Stimulated activated CD4-positive, alpha-beta T cell treated with anti-CD3 and anti-CD28 coated beads, TNF-alpha, amount 100 ng/mL, for 48 hours (primary cell): ENCODE measurements at places on chromosomes 7 and 10.

DNA sequence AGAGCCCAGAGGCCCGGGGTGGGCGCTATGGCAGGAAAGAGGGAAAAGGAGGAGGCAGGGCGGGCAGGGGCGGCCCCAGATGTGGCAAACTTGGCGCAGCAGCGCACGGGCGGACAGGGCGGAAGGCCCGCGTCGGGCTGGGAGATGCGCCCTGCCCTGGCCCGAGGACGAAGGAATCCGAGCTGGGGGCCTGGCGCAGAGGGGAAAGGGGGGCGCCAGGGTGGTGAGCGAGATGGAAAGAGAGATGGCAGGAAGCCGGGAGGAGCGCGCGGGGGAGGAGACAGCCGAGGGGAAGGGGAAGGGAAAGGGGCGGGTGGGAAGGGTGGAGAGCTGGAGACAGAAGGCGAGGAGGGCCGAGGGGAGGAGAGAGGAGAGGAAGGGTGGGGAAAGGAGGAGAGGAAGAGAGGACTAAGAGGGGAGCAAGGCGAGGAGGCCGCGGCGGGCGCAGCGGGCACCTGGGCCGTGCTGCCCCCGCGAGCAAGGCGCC lies at the start of gene MARVELD1:
TSS of gene MARVELD1 (plus strand) at position 392 of the 487 bp plus-strand sequence. CDS start 147 bp downstream, outside the sequence.
- DNase-seq, result no peak

DNA sequence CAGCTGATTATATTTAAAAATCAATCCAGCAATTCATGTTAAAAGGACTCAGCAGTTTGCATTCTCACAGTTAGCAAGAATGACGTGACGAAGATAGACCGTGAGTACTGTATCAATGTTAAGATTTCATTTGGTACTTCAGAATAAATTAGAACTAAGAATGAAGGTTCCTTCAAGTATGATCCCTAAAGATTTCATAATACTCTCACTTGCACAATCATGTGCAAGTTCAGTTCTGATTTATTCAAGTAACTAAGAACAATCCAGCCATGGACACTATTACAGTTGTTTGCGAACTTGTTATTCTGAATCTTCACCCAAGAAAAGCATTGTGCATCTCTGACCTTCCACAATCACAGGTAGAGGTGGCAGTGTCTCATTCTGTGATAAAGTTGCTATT lies 7.7 kb downstream of the RHEB start:
- no peak for DNase-seq

- DNase-seq, result no peak
Observed at GRCh38 chr7:15682751-15683245, 3.7 kb downstream of the MEOX2 start.

- no peak for DNase-seq
Observed at GRCh38 chr10:51656503-51656902, 42.9 kb downstream of the CSTF2T start.

DNA sequence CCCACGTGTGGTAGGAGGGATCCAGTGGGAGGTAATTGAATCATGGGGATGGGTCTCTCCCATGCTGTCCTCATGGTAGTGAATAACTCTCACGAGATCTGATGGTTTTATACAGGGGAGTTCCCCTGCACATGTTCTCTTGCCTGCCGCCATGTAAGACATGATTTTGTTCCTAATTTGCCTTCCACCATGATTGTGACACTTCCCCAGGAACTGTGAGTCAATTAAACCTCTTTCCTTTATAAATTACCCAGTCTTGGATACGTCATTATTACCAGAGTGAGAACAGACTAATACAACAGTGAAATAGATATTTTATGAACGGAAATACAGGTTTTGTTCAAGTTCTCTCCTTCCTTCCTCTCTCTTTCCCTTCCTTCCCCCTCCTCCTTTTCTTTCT lies 15.8 kb downstream of the CALD1 start:
- no peak for DNase-seq

- DNase-seq, result no peak
Observed at GRCh38 chr7:104048055-104048454, 58.6 kb upstream of the RELN start.

- no peak for DNase-seq
Observed at GRCh38 chr7:424961-425793, 94.5 kb downstream of the PDGFA start.

GRCh38 chr10:87790185-87790584 lies 27.8 kb downstream of the ATAD1 start:
- DNase-seq, result no peak

- DNase-seq, result no peak
Observed at GRCh38 chr7:135277161-135277560, 43.5 kb downstream of the STRA8 start.

DNA sequence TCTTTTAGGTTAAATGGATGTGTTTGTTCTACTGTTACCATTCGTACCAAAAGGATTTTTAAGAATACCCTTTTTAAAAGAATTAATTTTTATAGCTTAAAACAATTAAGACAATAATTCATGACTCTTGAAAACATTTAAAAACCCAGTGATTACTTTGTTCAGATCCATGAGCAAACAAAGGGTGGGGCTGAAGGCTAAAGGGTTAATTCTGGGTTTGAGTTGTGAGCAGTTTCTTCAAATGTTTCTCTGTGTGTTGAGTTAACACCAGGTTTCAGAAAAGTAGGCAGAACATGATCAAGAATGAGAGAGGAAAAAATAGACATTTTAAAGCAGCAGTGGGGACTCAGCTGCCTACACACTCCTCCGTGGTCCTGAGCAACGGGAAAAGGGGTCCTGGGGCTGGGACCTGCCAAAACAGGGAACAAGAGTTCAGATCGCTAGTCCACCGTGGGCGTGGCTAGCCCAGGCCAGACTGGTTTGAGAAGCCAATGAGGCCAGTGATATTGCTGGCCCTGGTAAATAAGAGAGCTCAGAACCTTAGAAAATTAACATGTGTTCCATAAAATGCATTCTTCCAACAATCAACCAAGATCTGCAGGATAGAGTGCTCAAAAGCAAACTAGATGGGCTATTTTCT lies 14.9 kb upstream of the EZH2 start:
- DNase-seq, result no peak

- DNase-seq, result no peak
Observed at GRCh38 chr10:34875061-34875460, 60.0 kb upstream of the PARD3 start.

DNA sequence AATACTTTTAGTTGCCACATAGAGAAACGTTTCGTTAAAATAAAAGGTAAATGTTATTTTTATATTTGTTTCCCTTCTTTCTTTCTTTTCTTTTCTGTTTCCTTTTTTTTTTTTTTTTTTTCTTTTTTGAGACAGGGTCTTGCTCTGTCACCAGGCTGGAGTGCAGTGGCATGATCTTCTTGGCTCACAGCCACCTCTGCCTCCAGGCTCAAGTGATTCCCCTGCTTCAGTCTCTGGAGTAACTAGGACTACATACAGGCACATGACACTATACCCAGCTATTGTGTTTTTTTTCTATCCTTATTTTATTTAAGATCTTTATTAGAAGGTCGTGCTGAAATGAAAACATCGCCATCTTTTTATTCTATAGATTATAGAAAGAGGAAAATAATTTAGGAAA lies 661.8 kb upstream of the MBL2 start:
- no peak for DNase-seq

DNA sequence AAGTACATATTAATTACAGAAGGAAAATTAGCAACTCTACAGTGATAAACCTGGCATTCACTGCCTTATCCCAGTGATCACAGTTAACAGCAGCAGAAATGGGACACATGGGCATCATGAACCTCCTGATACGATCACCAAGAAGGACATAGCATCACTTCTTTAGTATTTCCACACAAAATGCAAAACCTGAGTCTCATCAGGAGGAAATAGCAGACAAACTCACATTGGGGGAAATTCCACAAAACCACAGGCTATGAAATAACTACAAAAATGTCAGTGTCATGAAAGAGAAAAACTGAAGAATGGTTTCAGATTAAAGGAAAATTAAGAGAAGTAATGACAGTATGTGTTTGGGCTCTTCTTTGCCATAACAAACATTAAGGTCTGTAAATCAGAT lies 12.0 kb upstream of the PURB start:
- no peak for DNase-seq

DNA sequence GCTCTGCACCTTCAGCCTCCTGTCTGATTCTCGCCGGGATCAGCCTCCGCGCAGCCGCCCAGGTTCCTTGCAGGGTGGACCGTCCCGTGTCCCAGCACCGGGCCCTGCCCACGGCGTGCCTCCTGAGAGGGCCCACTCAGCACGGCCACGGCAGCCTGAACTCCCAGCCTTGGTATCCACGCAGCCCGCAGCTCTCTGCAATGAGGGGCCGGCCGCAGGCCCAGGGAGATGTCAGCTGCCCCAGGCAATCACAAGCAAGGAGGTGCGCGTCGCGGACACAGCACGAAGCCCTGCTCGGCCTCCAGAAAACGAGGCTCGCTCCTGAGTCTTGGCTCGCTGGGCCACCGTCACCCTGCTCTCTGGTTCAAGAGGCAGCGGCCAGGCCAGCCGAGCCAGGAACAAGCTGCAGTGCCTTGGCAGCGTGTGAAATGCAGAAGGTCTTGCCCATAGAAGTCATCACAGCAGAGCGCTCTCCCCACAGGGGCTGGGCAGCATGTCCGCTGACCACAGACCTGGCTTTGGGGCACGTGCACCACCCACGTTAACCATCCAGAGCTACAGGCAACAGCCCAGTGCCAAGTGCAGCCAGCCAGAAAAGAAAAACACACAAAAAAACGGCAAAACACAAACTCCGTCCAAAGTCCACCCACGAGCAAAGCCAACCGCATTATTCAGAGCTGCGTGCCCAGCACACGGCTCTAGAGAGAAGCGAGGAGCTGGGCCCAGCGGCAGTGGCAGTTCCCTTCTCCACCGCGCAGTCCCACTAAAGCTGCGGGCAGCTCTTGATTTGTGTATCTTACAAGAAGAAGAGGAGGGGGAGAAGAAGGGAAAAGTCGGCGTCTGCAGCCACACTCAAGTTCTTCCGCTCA lies 13.9 kb downstream of the GPER1 start:
- no peak for DNase-seq

DNA sequence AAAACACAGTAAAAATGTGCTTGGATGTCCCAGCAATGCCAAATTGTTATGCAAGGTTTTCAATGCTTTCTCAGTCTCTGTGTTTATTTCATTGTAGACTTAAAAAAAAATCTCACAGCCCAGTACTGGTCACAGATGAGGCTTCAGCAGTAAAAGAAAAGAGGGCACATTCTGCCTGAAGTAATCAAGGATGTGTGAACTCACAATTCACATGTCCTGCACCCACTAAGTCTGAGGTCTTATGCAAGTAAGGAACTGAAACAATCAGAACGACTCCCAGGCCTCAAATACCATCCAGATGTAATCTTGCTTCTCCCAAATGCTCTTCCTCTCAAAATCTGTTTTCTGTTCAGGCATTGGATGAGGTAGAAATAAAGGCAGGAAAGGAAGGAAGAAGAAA lies 33.7 kb downstream of the ADRB1 start:
- no peak for DNase-seq

- DNase-seq, result no peak
Observed at GRCh38 chr7:125085084-125085483, 155.5 kb upstream of the POT1 start.

GRCh38 chr10:72746426-72747363 lies 54.8 kb downstream of the MCU start:
- no peak for DNase-seq

- no peak for DNase-seq
Observed at GRCh38 chr7:24836084-24836483, 78.8 kb upstream of the GSDME start.

DNA sequence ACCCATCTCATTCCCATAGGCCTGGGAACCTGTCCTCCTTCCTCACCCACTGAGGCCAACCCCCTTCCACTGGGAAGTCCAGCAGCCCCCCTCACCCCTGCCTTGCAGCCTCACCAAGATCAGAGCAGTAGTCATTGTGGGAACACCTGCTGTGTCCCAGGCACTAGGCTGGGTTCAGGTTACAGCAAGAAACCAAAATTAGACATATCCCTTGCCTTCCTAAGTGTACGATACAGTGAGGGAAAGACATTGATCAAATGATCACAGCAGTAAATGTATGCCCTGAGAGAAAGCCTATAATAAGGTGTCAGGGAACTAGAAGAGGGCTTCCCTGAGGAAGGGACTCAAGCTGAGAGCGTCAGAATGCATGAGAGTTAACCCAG lies 17.0 kb upstream of the C10orf105 start:
- no peak for DNase-seq

DNA sequence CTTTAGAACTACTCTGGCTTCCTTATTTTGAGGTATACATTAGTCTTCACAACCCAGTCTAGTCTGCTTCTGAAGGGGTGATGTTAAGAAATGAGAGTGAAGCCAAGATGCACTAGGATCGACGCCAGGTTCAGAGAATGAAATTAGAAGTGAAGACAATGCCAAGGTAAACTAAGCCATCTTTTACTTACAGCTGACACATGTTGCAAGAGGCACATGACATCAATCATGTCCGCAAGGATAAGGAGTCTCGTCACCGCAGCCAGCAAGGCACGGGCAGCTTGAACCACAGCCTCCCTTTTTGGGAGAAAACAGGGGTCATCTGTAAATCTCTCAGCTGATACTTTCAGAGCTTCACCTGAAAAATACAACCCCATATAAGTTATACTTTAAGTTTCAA lies 156.7 kb downstream of the CTNNA3 start:
- DNase-seq, result no peak

DNA sequence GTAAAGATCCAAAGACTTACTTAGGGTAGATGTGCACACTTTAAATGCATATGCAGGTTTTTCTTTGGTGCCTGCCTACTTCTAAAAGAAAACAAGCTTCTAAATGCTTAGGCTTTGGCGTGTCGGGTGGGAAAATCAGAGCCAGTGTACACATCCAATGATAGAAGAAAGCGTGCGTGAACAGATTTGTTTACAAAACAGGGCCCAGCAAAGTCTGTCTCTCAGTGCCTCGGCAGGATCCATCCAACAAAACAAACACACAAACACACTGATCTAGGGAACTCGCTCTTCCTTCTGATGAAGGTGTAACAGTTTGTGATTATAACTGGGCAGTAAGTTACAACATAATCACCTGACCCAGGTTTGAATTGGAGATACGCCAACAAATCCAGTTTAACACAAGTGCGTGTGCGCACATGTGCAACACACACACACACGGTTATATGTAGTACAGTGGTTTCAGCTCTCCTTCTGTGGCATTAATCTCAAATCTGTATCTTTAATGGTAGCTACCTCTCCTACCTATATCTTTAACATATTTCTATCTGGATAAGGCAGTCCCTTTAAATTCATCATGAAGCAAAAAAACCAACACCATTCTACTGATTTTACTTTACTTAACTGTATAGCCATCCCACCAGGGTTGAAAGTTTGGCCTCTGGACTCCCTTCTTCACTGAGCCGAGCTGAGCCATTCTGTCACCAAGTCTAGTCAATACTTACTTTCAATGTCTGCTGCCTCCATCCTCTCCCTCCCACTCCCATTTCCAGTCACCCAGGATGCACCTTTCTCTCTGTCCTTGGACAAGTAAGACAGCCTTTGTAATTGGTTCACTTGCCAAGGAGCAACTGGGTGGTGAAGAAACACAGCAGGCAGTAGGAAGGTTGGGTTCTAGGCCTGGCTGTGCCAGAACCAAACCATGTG lies 184.4 kb upstream of the KLF14 start:
- DNase-seq, result no peak
